ENCODE measurements at places on chromosomes 4 and X.

DNA sequence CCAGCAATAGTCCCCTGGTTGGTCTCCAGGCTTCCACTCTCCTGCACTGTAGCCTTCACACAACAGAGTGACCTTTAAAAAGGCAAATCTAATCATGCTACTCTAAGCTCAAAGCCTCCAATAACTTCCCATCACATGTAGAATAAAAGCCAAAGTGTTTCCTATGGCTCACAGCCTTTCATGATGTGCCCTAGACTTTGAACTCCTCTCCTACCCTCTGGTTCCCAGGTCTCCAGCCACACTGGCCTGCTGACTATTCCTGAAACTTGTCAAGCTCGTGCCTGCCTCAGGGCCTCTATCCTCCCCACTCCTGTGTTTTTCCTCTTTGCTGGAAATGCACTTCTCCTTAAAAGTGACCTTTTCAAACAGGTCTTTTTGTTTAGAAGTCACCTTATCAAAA is 3.1 kb downstream of the MANBA start:
- DNase-seq: peak; percentile 53

- DNase-seq: no peak
These were observed 30.2 kb upstream of the NKX6-1 start for GRCh38 chr4:84529169-84529751.

DNA sequence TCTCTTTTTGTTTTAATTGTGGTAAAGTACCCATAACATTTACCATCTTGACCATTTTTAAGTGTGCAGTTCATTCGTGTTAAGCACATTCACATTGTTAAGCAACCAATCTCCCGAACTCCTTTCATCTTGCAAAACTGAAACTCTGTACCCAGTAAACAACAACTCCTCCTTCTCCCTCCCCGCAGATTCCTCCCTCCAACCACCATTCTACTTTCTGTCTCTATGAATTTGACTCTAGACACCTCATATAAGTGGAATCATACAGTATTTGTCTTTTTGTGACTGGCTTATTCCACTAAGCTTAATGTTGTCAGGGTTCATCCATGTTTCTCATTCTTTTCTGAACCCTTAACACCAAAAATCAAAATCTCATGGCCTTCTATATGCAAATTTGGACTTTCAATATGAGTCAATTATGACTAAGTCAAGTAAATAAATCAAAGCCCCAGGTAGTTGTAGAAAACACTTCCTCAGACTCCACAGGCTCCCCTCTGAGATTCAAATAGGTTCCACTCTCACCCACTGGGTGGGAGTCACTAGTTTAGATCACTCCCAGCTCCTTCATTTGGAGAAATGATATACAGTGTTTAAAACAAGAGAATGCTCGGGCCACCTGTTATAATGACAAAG is 9.8 kb upstream of the RTL5 start:
- DNase-seq: no peak

GRCh38 chr4:150038335-150039076 is 39.7 kb upstream of the DCLK2 start:
- DNase-seq: no peak

DNA sequence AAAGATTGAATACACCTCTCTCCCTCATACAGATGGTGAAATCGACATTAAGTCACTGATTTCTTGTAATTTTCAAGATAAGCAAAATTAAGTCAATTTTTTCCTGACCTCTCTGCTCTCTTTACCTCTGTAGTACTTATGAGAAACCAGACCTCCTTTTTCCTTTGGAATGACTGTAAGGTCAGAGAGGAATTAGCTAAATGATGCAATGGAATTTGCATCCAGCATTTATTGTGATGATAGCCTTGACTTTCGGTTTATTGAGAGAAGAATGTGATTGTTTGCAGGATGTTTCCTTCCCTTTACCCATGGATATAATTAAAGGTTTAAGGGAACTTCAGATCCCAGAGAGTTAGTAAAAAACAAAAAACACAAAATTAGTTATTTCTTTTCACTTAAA is 22.4 kb downstream of the STK26 start:
- DNase-seq: no peak

- DNase-seq: no peak
These were observed 114.0 kb upstream of the PJA1 start for GRCh38 chrX:69279234-69279633.

- no peak for DNase-seq
These were observed 1491.2 kb downstream of the STIM2 start for GRCh38 chr4:28351826-28352225.

- DNase-seq: no peak
These were observed 2.9 kb downstream of the NDST4 start for GRCh38 chr4:115110191-115111181.

DNA sequence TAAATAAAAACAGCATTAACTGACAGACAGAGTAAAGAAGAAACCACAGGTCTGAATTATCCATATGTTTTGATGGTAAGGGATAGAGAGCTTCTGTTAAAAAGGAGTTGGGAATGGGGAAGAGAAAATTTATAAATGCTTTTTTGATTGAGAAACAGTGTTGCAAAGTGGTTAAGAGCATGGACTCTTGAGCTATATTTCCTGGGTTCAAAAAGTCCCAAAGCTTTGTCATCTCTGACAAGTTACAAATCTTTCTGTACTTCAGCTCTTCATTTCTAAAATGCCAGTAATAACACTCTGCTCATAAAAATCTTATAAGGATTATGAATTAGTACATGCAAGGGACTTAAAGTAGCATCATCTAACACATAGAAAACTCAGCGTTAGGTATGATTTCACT is 62.2 kb downstream of the N4BP2 start:
- DNase-seq: no peak

- DNase-seq: no peak
These were observed 20.4 kb downstream of the ADGRL3 start for GRCh38 chr4:61220556-61220955.

DNA sequence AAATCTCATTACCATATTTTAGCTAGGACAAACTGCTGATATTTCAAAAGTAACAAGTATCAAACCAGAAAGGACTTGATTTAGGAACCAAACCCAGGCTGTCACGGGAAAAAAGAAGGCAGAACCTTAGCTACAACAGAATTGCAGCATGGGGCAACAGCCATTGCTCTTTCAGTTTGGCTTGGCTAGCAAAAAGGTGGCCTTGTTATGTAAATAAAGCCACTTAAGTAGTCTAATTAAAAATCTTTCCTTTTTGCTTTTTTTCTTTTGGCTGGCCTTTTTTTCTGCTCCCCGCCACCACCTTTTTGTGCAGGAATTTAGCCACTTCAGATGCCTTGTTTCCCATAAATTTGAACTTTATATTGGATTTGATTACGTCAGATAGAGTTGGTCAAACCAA is 235.9 kb downstream of the CPXCR1 start:
- DNase-seq: peak; percentile 65

DNA sequence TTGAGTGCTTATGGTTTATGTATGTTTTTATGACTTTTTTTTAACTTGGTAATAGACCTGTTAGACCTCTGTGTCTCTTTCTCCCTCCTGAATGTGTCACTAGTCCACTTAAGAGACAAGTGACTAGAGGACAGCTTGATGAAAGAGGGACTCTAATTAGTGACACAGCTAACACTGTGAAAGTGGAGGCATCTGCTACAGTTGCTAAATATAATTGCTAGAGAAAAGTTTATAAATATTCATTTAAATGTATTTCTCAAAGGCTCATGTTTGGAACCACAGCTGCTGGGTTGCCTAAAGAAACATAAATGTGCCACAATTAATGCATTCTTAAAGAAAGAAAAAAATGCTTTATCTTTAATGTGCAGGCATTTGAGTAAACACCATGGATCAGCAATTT is 176.4 kb downstream of the FRMPD4 start:
- no peak for DNase-seq

DNA sequence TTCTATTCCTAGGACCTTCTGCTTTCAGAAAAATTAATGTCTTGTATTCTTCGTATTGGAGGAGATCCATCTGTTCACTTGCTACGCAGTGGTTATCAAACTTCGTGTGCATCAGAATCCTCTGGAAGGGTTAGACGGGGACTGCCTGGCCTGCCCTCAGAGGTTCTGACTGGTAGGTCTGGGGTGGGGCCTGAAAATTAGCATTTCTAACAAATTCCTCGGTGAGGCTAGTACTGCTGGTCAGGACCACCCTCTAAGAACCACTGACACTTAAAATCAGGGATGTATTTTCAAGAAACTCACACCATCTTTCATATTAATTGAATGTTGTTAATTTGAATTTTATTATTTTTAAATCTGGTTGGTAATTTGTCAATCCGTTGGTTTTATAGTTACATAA is 63.0 kb downstream of the MAPK10 start:
- DNase-seq: no peak

- DNase-seq: no peak
These were observed 55.5 kb upstream of the PCDH18 start for GRCh38 chr4:137587796-137588195.

DNA sequence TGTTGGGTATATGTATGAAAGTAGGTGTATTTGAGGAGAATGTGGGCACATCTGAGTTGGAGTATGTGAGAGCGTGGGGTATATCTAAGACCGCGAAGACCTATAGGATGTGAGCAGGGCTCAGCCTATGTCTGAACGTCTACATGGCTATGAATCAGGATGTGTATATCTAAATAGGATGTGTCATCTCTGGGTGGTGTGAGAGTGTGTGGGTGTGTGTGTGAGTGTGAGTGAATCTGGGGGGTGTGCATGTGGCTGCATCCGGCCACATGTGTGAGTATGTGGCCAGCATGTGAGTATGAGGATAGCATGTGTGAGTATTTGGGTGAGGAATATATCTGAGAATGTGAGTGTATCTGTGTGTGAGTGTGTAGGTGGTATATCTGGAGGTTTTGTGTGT is 7.7 kb downstream of the GPR173 start:
- no peak for DNase-seq

- peak; percentile 37 for DNase-seq
These were observed 7.9 kb downstream of the BDH2 start for GRCh38 chr4:103091601-103092223.

DNA sequence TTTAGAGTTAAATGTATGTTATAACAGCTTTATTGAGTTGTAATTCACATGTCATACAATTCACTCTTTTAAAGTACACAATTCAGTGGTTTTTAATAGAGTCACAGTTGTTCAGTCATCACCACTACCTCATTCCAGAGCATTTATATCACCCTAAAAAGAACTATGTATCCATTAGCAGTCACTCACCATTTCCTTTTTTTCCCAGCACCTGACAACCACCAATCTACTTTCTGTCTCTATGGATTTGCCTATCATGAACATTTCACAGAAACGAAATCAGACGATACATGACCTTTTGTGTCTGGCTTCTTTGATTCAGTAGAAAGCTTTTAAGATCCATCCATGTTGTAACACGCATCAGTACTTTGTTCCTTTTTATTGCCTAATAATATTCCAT is 52.9 kb upstream of the FRAS1 start:
- no peak for DNase-seq

- no peak for DNase-seq
These were observed 13.1 kb downstream of the ACSL1 start for GRCh38 chr4:184812651-184813181.

GRCh38 chr4:57324673-57325307 is 214.6 kb upstream of the IGFBP7 start:
- DNase-seq: no peak

GRCh38 chr4:154928640-154929257 is 147.7 kb downstream of the RBM46 start:
- DNase-seq: no peak

DNA sequence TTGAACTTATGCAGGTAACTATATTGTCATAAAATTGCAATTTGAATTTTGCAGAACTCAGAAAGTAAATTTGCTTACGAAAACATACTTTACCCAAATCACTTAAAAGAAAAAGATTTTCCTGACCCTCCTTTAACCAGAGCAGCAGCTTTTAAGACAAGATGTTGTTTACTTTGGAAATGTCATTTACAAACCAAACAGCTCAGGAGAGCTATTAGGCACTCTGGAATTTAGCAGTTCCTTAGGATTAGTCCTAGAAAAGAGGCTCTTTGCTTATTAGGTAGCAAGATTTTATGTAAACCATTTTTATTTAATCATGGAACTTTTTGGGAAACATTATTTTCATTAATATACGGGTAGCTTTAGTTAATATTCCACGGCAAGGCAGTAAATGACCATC is 765.7 kb upstream of the POU3F4 start:
- peak; percentile 3 for DNase-seq

DNA sequence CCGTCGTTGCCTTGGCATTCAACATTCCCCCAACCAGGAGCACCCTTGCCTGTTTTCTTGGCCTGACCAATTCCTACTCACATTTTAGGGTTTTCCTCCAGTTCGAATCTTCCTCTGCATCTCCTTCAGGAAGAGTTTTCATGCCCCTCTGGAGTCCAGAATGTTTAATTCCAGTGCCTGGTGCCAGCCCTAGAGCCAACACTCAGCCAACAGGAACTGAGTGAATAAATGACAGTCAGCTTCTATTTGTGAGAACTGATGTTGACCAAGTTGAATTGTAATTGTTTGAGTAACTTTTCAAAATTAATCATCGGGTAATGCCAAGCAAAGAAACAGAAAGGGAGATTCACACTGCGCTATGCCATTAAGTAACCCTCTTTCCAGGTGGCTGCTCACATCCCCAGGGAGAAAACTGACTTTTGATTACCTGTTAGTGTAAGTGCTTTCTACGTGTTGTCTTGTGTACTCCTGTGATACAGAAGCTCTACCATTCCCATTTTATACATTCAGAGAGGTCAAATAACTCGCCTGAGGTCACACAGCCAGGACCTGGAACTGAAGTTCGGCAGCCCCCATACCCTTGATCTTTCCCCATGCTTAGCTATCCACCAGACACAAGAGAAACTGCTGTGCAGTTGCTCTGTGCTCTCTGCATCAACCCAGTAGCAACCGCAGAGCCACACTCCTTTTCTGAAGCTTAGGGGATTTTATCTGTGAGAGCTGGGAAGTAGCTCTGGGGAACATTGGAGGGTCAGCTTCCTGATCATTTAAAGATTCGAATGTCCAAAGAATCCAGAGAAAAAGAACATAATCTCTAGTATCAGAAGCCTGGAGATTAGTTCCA is 19.0 kb upstream of the SLC2A9 start:
- no peak for DNase-seq

GRCh38 chr4:102168580-102168979 is 176.7 kb downstream of the SLC39A8 start:
- DNase-seq: no peak

GRCh38 chr4:5479518-5480060 is 228.8 kb downstream of the EVC2 start:
- DNase-seq: no peak

GRCh38 chrX:44344194-44344593 is 722 bp upstream of the EFHC2 start:
- peak; percentile 11 for DNase-seq

DNA sequence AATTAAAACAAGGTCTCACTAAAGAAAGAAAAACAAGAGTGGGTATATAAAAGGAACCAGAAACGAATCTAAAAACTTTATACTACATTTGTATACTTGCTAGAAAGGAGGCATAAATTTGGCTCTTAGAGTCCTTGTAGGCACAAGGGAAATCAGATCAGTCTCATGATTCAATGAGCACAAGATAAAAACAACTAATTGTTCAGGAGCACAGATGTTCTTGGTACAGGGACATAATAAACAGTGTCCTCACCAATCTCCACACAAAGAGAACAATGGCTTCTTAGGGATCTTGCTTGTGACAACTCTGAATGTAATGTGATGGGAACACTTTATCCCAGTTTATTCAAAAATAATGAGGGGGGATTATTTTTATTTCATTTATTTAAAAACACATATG is 28.3 kb downstream of the TMEM144 start:
- no peak for DNase-seq

- peak; percentile 35 for DNase-seq
These were observed 593.2 kb downstream of the ZNF674 start for GRCh38 chrX:45952030-45952429.

Data from ELF-1 (cell line).